ENCODE measurements at places on chromosomes 16 and 17.

DNA sequence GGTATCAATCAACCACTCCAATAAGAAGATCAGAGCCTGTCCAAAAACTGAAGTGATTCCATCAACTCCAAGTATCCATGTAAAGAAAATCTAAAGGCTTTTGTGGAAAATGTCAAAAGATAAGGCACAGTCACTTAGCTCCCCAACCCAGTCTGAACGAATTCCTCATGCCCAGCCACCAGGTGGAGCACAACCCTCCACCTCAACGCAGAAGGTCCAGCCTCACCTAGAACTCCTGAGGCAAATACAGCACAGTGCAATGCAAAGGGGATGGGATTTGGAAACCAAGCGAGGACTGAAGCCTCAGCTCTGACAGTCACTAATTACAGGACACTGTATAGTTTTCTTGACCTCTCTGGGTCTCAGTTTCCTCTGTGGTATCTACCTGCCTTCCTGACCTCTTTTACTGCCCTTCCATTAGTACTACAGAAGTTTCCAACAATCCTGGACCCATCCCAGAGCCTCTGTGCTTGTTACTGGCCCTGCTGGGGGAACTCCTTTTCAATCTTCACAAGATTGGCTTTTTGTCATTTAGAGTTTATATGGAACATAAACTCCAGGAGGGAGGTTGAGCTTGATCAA lies 2.0 kb downstream of the NCBP3 start:
- DNase-seq = no peak

GRCh38 chr17:76714822-76715495 lies 4.2 kb upstream of the MXRA7 start:
- DNase-seq = no peak

- no peak for DNase-seq
Observed at GRCh38 chr17:45127207-45127547, 5.1 kb downstream of the PLCD3 start.

GRCh38 chr17:10633738-10634379 lies 23.2 kb downstream of the MYH3 start:
- no peak for DNase-seq

- no peak for DNase-seq
Observed at GRCh38 chr16:48459167-48459566, 74.0 kb upstream of the SIAH1 start.

DNA sequence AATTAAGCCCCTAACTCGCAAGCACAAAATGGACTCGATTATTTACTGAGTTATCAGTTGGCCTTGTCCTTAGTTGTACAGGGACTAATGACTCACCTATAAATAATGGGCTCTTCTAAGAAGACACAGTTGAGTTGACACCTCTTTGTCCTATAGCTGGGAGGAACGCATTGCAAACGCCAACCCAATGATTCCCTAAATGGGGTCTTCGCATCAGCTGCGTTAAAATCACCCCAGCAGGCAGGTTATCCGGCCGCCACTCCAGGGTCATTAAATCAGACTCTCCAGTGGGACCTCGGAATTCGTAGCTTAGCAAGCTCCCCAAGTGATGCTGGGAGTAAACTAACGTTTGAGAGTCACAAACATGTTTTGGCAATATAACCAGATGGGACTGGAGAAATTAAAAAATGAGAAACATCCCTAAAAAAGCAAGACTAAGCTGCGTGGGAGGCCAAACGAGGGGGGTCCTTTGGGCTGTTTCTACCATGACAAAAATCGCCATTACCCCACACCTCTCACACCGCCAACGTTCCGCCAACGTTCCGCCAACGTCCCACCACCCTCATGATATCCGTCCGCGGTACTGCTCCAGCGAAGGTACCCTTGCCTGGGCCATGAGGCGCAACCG lies 932 bp upstream of the NFE2L1 start:
- DNase-seq = no peak

- DNase-seq = no peak
Observed at GRCh38 chr16:2095918-2096582, 39.6 kb downstream of the PKD1 start.

- DNase-seq = no peak
Observed at GRCh38 chr17:21249920-21250703, 3.1 kb downstream of the NATD1 start.

- DNase-seq = no peak
Observed at GRCh38 chr17:22171631-22172030, 479.3 kb downstream of the KCNJ18 start.

DNA sequence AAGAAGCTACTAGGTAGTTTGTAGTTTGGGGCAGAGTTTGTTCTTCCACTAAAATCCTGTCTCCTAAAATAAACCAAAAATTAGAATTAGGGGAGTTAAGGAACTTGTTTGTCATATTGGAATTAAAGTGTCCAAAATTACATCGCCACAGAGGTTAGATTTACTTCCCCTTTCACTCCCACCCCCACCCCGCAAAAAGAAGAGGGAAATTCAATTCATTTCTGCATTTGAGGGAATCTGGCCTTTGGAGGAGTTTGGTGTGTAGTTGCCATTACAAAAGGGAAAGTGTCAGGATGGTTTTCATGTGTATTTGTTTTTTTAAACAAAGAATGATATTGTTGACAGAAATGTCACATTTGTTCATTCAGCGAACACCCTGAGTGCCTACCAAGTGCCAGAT lies 5.8 kb downstream of the TMEM97 start:
- no peak for DNase-seq

DNA sequence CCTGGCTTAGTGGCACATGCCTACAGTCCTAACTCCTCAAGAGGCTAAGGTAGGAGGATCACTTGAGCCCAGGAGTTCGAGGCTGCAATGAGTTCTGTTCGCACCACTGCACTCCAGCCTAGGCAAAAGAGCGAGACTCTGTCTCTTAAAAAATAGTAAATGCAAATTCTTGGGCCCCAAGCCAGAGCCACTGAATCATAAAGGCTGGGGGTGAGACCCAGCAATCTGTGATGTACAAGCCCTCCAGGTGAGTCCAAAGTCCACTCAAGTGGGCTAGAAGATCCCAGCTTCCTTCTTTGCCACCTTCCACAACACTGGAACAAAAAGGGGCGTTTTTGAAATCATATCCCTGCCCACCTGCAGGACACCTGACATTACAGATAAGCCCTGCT lies 16.9 kb downstream of the TRIM25 start:
- DNase-seq = no peak

DNA sequence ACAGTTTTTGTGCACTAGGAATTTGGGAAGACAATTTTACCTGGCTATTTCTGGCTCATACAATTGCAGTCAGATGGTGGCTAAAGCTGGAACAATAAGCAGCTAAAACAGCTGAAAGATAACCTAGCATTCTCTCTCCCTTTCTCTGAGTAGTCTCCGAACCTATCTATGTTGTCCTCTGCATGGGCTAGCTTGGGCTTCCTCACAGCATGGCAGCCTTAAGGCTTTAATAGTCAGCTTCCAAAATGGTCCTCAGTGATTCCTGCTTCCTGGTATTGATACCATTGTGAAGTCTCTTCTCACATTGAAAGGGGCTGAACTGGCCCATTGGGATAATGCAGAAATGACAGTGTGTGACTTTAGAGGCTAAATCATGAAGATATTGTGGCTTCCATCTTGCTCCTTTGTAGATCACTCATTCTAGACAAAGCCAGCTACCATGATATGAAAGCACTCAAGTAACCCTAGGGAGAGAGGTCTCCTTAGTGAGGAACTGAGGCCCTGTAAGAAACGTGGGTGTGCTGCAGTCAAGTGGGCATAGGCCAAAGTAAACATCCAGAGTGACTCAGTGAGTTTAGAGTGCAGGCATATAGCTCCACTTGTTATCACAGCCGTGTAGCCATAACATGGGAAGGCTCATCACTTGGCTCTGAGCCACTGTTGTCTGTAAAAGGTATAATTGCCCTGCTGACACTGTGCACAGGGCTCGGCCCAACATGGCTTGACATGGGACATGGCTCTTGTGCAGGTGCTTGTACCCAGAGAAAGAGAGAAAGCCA lies 5.5 kb upstream of the VKORC1 start:
- no peak for DNase-seq

DNA sequence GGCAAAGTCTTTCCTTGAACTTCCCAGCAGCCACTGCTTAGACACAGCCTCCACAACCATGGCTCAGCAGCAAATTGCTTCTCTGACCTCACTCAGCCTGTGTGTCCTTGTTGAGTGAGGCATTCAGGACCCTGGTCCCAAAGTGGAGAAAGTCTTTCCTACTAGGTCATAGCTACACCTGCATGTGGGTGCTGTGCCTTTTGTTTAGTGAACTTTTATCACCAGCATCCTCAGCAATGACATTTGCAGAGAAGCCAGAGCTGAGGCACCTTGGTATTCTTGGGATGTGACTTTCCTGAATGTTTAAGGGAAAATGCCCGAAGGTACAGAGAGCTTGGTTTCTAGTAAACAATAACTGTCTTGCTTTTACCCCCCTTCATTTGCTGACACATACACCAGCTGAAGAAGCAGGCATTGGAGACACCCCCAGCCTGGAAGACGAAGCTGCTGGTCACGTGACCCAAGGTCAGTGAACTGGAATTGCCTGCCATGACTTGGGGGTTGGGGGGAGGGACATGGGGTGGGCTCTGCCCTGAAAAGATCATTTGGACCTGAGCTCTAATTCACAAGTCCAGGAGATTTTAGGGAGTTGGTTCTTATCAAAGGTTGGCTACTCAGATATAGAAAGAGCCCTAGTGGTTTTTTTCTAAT lies 20.9 kb upstream of the STH start:
- DNase-seq = no peak

DNA sequence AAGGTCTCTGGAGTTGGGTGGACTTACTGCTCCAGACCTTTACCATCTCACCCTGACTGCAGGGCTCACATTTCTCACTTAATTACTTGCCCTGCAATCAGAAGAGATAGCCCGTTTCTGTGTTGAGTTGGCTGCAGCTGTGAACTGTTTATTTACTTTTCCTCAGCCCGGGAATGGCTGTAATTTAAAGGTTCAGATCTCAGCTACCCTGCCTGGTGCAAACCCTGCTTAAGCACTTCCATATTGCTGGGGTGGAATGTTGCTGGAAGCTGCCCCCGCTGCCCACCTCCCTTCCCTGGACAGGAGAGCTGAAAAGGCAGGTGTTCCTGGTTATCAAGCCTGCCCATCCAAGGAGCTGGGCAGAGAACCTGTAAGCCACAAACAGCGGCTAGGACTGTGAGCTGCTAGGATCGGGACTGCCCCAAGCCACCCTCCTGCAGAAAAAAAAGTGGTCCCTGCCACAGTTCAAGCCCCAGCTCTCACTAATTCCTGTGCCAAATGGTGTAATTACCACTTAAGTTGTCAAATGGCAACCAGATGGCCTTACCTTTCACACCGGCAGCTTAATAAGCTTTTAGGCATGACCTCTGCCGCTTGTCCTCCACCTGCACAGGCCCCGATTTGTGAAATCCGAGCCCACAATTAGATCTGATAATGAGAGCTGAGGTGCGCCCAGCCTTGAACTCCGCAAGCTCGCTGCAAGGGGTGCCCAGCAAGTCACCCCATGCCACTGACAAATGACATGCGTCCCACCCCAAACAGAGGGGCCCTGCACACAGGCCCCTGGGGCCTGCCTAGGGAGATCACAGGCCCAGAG lies 269.8 kb downstream of the C16orf95 start:
- DNase-seq = no peak

DNA sequence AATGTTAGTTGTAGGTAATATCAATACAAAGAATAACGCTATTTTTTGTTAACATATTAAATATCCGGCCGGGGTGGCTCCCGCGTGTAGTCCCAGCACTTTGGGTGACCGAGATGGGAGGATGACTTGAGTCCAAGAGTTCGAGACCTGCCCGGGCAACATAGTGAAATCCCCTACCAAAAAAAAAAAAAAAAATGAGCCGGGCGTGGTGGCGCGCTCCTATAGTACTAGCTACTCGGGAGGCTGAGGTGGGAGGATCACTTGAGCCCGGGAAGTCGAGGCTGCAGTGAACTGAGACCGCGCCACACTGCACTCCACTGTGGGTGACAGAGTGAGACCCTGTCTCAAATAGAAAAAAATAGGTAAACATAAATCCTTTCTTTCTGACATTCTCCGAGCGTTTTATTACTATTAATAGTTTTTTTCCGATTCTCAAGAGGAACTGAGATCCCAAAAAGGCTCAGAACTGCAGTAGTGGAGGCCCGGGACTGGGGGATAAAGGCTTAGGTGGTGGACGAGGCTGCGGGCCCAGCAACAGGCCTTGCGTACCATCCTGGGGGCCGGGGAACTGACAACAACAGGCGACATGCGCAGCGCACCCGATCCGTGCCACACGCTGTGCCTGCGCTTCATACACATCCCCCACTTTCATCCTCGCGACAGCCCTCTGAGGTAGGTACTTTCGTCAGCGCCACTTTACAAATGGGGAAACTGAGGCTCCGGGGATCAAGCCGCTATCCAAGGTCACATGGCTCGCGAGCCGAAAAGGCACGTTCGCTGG lies 919 bp downstream of the N4BP1 start:
- DNase-seq = no peak

DNA sequence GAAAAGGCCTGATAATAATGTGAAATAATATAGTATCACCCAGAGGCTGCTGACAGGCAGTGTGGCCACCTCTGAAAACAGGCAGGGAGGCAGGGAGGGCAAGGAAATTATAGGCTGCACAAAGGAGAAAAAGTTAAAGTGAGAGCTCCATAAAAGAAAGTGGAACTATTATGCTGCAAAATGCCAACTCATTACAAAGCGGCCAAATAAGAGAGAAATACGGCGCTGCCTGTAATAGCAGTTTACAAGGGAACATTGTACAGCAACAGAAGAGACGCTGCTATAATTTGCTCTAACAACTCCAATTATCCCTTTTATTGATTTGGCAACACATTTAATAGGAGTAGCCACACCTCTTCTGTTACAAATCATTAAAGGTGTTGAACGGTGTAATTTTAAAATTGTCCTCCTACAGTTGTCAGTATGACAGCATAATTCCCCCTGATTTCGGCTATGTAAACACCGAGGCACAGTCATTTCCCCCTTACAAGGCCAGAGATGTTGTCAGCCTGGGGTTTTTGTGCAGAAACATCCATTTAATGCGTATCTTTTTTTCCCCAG lies 120.3 kb downstream of the MRM1 start:
- DNase-seq = no peak

Data from amniotic stem cell (primary cell).